ENCODE measurements at places on chromosomes 5 and 9.

DNA sequence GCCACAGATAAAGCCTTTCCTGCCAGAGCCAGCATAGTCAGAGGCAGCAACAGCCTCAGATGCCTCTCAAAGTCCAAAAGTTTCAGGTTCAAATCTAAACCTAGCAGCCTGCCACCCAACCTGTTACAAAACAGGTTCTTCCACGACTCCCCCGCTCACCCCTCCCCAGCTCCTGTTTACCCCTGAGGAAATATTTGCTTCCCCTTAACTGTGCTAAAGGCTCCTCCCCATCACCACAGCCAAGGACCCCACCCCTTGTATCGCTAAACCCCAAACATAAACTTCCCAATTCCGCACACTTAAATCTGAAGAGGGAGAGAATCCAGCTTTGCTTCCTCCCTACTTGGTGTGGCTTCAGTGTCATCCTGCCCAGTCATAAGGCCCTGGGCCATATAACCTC is 15.4 kb upstream of the VDAC1 start:
- DNase-seq = no peak

- no peak for DNase-seq
Measured at GRCh38 chr9:91282292-91282691, 79.4 kb downstream of the AUH start.

DNA sequence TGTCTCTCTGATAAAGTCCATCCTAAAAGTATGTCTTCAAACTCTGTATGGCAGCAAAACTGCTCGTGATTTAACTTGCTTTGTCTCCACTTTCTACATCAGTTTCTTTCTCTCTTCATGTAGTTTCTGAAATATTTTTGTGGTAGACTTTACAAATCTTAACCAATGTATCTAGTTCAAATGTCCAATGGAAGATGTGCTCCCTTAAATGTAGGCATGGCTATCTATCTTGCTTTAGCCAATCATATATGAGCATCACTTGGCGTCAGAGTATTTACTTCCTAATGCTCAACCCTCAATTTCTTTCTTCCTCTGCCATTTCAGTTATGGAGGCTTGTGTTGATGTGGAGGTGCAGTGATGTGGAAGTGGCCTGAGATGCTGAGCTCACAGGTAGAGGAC is 206.1 kb upstream of the ZNF608 start:
- DNase-seq = no peak

GRCh38 chr5:141560725-141561483 is 57.9 kb downstream of the DIAPH1 start:
- DNase-seq = no peak

DNA sequence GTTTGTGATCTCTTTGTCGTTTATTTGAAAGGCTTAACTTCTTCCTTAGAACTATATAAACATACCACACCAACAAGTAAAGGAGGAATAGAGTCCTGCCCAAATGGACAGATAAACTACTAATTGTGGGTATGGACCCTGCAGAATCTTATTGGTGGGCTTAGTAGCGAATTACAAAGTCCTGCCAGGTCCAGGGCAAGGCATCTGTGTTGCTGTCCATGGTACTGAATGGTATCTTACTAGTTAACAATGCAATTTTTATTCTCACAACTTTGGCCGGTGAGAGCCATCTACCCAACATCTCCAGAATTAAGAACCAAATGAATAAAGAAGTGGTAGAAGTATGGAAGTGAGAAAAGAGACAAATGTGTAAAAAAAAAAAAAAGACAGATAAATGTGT is 1782.4 kb upstream of the WWC1 start:
- DNase-seq = no peak

GRCh38 chr5:1777281-1778137 is 22.1 kb downstream of the MRPL36 start:
- no peak for DNase-seq

- no peak for DNase-seq
Measured at GRCh38 chr5:153626836-153627235, 136.4 kb downstream of the GRIA1 start.

DNA sequence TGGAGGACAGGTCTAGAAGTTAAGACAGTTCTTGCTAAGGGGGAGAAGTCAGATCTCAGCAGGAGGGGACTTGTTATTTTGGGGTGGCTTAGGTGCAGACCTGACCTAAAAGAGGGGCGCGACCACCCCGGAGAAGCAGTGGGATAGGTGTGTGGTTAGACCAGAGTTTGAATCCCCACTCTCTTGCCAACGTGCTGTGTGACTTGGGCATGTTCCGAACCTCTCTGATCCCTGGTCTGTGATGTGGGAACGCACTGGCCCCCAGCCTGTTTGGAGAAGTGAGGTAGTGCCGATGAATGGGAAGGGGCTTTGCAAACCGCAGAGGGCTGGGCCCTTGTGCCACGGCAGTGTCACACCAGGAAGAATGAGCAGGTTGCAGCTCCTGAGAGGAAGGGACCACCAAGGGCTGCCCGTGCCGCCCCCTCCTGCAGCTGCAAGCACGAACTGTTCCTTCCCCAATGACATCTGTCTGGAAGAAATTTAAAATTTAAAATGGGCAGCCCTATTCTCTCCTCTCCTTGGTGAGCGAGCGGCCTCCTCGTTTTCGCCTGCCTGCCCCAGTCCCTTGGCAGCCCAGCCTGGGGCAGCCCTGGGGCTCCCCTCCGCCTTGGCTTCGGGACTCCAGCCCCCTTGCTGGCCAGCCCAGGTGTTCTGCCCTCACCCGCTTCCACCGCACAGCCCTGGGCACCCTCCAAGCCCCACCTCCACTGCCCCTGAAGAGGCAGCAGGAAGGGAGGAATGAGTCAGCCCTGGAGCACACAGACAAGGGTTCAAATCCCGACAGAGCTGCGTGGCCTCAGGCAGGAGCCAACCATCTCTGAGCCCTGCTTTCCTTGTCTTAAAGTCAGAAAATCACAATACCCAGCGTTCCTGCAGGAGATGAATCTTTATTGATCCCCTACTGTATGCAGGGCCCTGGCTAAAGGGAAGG is 1.6 kb downstream of the FIBCD1 start:
- DNase-seq = no peak

GRCh38 chr5:172503925-172504700 is 49.8 kb upstream of the SH3PXD2B start:
- DNase-seq = no peak

GRCh38 chr5:142626099-142626498 is 59.8 kb downstream of the FGF1 start:
- DNase-seq = no peak

All from stimulated activated CD4-positive, alpha-beta T cell treated with anti-CD3 and anti-CD28 coated beads, Interleukin-15, amount 100 ng/mL, for 24 hours (primary cell).